ENCODE measurements at places on chromosomes 16 and 17. TPM values are rescaled to one million over a fixed set of nuclear protein-coding genes. Genes with fewer than 3 reads are reported as not detected.

DNA sequence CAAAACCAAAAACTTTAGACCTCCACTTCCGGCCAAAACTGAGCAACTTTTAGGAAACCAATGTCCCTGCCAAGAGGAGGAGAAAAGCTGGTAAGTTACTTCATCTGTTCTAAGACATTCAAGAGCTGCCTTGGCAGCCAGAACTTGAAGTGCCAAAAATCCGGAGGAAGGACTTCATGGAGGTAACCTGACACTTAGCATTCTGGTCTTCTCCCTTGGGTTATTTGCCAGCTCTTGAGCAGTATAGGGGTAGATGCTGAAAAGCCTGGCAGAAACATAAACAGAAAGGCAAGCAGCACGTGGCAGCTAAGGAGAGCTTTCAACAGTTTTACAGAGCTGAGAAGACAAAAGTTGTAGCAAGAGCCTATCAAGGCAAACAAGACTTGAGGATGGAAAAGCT is 53.2 kb downstream of the CDYL2 start:
- no peak for DNase-seq

Gene TBC1D3
- total RNA-seq, result not detected

DNA sequence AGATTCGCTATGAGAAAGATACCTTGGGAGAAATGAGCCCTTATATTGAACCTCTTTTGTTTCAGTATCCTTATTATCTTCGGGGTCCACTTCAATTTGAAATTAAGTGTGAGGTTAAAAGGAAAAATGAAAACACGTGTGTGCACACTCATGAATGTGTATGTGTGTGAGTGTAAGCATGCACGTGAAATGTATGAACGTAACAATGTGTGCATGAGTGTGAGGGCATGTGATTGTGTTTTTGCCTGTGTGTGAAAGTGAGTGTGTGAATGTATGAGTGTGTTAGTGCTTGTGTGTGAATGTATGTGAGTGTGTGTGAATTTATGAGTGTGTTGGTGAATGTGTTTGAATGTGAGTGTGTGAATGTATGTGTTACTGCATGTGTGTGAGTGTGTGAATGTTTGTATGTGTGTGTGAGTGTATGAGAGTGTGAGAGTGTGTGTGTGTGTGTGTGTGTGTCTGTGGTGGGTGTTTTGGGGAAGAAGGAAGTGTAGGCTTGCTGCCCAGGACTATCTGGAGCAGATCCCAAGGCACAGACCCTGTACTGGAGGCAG is 224.0 kb upstream of the CDH13 start:
- no peak for DNase-seq

GRCh38 chr16:78972006-78972405 is 628.5 kb downstream of the MAF start:
- DNase-seq, result no peak

Measured in neural crest cell (in vitro differentiated cells).